PC-3 (cell line): ENCODE measurements at places on chromosomes 16 and 17.

- H3K4me3 ChIP-seq, result no peak overlapping the region
- no peak for DNase-seq
- no peaks in the 10 kb centered on the region for H3K4me1 ChIP-seq
- H3K36me3 ChIP-seq, result no peaks in the 10 kb centered on the region
- no peaks in the 10 kb centered on the region for H3K27me3 ChIP-seq
- H3K27ac ChIP-seq, result no peak overlapping the region
Measured at GRCh38 chr17:343211-343610, 9.4 kb downstream of the RPH3AL start.

DNA sequence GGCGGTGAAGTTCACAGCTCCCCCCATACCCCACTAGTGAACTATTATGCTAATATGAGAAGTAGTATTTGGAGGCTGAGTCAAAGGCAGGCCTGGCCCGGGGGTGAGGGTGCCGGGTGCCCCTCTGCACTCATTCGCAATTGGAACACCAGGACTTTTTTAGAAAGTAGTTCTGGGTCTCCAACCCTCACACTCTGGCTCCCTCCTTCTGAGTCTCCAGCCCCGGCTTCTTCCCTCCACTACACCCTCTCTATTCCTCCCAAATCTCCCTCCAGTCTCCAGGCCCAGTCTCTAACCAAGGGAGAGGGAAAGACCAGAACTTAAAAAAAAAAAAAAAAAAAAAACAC, 11.3 kb upstream of the HOXB2 start:
- no peak overlapping the region; the same call in 1 of the 2 replicates for H3K27ac ChIP-seq
- no peaks in the 10 kb centered on the region for H3K36me3 ChIP-seq
- H3K27me3 ChIP-seq, result no peaks in the 10 kb centered on the region

- no peaks in the 10 kb centered on the region for H3K36me3 ChIP-seq
- H3K27me3 ChIP-seq, result no peaks in the 10 kb centered on the region
- H3K27ac ChIP-seq, result peak overlapping the region; percentile 82
Measured at GRCh38 chr16:56606476-56607108, 1.8 kb upstream of the MT2A start.

- no peaks in the 10 kb centered on the region for H3K36me3 ChIP-seq
- no peak for DNase-seq
Measured at GRCh38 chr17:38861399-38861843, 7.9 kb upstream of the RPL23 start.

DNA sequence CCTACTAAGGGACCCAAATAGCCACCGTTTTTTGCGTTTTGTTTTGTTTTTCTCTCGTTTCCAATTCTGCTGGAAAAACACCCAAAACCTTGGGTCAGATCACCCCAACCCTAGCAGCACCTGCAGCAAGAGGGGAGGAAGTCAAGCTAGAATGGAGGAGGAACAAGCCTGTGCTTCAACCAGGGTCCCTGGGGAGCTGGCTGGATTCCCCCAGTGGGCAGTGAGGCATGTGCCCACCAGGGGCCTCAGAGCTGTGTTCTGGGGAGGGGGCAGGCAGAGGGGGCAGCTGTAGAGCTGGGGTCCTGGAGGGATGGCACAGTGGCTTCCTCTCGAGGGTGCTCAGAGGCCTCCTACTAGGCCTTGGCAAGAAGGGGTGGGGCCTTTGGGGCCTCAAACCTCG, 6.5 kb downstream of the CD79B start:
- H3K27me3 ChIP-seq, result no peaks in the 10 kb centered on the region
- H3K36me3 ChIP-seq, result no peaks in the 10 kb centered on the region
- no peak overlapping the region for H3K4me3 ChIP-seq

DNA sequence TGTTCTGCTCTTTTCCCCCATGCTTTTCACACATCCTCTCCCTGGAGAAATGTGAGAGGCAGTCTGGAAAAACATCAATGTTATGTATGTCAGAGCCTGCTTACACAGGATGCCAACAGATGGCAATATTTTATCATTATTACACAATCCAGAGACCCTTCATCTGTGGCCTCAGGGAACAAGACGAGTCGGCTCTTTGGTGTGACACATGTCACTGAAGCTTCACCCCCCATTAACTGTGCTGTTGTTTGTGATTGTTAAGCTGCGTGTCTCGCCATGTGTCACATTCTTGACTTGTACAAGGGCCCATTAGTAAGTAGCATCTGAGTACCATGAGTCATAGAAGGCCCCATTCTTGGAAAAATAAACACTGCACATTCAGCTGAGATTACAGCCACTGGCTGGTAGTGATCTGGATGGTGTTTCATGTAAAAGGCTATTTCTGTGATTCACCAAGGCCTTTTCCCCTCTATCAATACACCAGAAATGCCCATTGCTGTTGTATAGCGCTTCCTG, 682.1 kb upstream of the SOX9 start:
- H3K4me1 ChIP-seq, result peaks cover 64% of the 10 kb centered on the region
- no peaks in the 10 kb centered on the region for H3K36me3 ChIP-seq
- peak; percentile 97 for DNase-seq
- no peaks in the 10 kb centered on the region for H3K27me3 ChIP-seq
- peak overlapping the region; percentile 89 for H3K27ac ChIP-seq

- no peak overlapping the region for H3K4me3 ChIP-seq
- no peak for DNase-seq
- no peaks in the 10 kb centered on the region for H3K27me3 ChIP-seq
Measured at GRCh38 chr16:9151074-9151473, 59.6 kb downstream of the HAPSTR1 start.

DNA sequence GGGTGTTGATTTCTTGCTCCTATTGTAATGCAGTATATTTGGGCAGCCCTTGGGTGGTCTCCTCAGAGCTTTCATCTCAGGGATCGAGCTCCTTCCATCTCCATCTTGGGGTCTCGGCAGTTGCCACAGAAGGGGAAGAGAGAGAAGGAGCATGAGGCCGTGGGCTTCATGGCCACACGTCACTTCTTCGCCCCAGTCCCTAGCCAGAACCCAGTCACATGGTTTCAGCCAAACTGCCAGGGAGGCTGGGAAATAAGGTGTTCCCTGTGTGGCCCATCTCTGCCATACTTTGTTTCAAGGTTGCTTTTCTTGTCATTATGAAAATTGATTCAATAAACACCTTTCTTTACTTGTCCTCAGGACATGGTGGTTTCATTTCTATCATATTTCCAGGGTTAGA, 68.4 kb upstream of the NKD1 start:
- DNase-seq, result no peak
- no peaks in the 10 kb centered on the region for H3K36me3 ChIP-seq
- no peak overlapping the region for H3K27ac ChIP-seq
- H3K4me3 ChIP-seq, result no peak overlapping the region
- no peaks in the 10 kb centered on the region for H3K4me1 ChIP-seq

DNA sequence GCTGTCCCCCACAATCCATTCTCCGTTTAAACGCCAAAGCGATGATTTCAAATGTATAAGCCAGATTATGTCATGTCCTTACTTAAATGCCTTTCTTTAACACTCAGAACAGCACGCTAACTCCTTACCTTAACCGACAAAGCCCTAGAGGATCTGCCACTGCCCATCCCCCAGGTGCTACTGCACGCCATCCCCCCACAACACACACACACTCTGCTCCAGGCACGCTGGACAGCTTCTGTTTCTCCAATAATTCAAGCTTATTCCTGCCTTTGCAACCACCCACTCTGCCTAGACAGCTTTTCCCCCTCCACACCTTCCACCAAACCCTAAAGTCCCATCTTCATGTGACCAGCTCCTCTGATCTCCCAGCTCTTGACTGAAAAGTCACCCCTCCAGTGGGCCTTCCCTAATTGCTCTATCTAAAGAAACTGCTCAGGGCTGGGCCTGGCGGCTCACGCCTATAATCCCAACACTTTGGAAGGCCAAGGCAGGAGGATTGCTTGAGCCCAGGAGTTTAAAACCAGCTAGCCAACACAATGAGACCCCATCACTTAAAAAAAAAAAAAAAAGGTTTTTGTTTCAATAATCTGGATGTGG, 38.9 kb upstream of the RPL38 start:
- H3K27me3 ChIP-seq, result peaks cover 88% of the 10 kb centered on the region
- no peak overlapping the region for H3K27ac ChIP-seq
- no peaks in the 10 kb centered on the region for H3K36me3 ChIP-seq

DNA sequence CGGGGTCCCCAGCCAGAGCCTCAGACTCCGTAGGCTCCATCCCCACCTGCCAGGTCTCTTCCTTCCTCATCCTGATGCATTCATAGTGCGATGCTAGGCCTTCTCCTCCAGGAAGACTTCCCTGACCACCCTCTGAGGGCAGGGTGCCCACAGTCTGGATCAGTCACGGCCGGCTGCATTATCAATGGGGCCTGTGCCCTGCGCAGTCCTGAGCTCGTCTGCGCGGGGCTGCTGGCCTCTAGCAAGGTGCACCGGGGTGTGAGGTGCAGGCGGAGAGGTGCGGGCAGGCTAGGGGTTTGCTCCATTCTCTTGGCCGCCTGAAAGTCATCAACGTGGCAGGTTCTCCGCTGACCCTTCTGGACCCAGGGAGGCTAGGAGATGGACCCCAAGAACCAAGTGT, 56.9 kb upstream of the ACSF3 start:
- H3K4me1 ChIP-seq, result no peaks in the 10 kb centered on the region
- no peaks in the 10 kb centered on the region for H3K36me3 ChIP-seq
- DNase-seq, result no peak
- no peak overlapping the region for H3K27ac ChIP-seq

- H3K27ac ChIP-seq, result no peak overlapping the region
- H3K27me3 ChIP-seq, result peaks cover 15% of the 10 kb centered on the region
- no peaks in the 10 kb centered on the region for H3K4me1 ChIP-seq
- H3K4me3 ChIP-seq, result no peak overlapping the region
- no peak for DNase-seq
Measured at GRCh38 chr17:51441431-51441830, 181.1 kb downstream of the UTP18 start.

DNA sequence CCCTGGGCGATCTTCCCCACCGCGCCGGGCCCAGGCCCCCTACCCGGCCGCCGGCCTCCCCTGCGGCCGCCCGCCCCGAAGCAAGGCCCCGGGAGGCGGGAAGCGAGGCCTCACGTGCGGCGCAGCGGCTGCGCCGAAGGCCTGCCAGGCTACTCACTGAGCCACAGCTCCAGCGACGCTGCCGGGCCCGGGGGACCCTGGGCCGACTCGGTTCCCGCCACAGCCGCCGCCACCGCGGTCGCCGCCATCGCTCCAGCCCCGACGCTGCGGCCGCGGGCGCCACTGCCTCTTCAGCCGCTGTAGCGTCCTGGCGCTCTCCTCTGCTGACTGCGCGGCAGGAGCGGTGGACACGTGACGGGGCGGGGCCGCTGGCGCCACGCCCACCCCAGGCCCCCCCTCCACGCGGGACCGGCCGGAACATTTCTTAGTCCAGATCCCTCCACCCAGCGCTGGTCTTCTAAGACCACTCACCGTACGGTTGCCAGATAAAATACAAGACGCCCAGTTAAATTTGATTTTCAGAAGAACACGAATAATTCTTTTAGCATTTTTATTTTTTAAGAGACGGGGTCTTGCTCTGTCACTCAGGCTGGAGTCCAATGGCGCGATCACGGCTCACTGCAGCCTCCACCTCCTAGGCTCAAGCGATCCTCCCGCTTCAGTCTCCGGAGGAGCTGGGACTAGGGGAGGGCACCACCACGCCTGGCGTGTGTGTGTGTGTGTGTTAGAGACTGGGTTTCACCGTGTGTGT, at the start of gene GGA2:
Gene GGA2, minus strand, starts transcription at position 331 of the 751 bp plus-strand sequence. Its CDS starts 83 bp downstream, at position 248.
- no peak within 1 kb of the TSS for H3K27ac ChIP-seq
- no peaks in the 10 kb centered on the region for H3K27me3 ChIP-seq
- H3K36me3 ChIP-seq, result no peaks in the 10 kb centered on the region
- H3K4me1 ChIP-seq, result peaks cover 7% of the 10 kb centered on the region; the same call in 1 of the 2 replicates
- peak within 1 kb of the TSS; percentile 80 for H3K4me3 ChIP-seq

DNA sequence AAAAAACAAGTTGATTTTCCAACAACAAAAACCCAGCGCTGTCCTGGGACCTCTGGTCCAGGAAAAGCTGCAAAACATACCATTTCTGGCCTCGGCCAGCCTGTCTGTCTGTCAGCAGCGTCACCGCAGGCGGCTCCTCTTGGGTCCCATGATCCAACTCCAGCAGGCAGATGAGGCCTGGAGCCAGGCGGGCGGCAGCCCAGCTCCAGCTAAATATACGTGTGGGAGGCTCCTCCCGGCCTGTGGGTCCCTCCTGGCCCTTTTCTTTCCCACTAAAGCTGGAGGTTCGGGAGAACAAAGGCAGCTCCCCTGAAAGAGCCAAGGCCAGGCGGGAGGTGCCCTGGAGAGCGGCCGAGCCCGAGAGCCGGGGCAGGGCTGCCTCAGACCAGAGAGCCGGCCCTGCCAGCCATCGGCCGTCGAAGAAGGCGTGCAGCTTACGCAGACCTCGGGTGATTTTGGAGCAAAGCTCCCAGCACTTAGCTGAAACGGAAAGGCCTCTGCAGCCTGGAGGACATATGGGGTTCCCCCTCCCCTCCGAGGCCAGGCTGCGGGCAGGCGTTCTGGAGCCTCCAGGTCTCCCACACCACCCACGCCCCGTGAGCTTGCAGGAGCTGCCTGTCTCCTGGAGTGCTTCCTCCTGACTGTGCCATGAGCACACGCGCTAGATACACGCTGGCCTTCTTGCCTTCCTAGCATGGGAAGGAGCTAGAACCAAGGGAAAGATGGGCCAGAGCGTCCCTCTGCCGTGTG, 19.9 kb upstream of the JPH3 start:
- peak overlapping the region; percentile 61 for H3K27ac ChIP-seq
- H3K36me3 ChIP-seq, result no peaks in the 10 kb centered on the region
- DNase-seq, result no peak
- peaks cover 32% of the 10 kb centered on the region for H3K4me1 ChIP-seq

- peaks cover 70% of the 10 kb centered on the region for H3K27me3 ChIP-seq
- H3K27ac ChIP-seq, result no peak overlapping the region
- no peak overlapping the region for H3K4me3 ChIP-seq
- H3K4me1 ChIP-seq, result no peaks in the 10 kb centered on the region
Measured at GRCh38 chr17:73549841-73550430, 94.3 kb downstream of the SDK2 start.

DNA sequence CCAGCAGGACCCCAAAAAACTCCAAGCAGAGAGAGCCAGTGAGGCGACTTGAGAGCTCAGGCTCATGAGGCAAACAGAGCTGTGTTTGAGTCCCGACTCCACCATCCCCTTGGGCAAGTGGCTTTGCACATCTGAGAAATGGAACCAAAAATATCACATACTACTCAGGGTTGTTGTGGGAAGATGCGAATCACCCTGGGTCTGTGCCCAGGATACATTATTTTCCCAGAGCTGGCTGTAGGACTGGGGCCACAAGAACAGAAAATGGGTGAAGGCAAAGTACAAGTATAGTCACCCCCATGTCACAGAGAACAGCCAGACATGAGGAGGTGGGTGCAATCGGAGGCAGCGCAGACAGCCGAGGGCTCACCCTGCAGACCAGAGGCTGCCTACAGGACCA, 127.3 kb downstream of the GAS7 start:
- H3K4me1 ChIP-seq, result no peaks in the 10 kb centered on the region
- no peak overlapping the region for H3K27ac ChIP-seq
- no peaks in the 10 kb centered on the region for H3K36me3 ChIP-seq
- H3K27me3 ChIP-seq, result peaks cover 24% of the 10 kb centered on the region

DNA sequence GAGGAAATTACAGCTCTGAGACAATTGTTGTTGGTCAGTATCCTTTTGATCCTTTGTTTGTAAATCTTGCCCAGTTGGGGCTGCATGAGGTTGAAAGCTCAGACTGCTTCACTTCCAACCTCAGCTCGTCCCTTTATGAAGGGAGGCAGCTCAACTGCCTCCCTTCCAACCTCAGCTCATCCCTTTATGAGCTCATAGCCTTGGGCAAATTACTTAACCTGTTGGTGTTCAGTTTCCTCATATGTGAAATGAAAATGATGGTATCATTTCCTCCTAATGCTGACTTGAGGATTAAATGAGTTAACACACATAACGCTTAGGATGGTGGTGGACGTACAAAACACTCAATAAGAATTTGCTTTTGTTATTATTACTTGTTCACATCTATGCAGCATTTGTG, 265.1 kb downstream of the CDH13 start:
- H3K4me1 ChIP-seq, result no peaks in the 10 kb centered on the region
- H3K27ac ChIP-seq, result no peak overlapping the region
- no peak overlapping the region for H3K4me3 ChIP-seq
- H3K36me3 ChIP-seq, result no peaks in the 10 kb centered on the region
- H3K27me3 ChIP-seq, result no peaks in the 10 kb centered on the region
